ENCODE measurements at places on chromosomes 12 and 14.

GRCh38 chr14:61875483-61875882, 113.3 kb downstream of the SNAPC1 start:
- DNase-seq: no peak

GRCh38 chr14:104574978-104575583, 4.5 kb upstream of the C14orf180 start:
- DNase-seq: no peak

GRCh38 chr12:107027636-107028053, 40.7 kb upstream of the MTERF2 start:
- DNase-seq: no peak

GRCh38 chr12:122875590-122876220, 20.2 kb downstream of the VPS37B start:
- DNase-seq: no peak

- DNase-seq: no peak
These were observed 430.0 kb upstream of the SOX5 start for GRCh38 chr12:24379433-24379832.

DNA sequence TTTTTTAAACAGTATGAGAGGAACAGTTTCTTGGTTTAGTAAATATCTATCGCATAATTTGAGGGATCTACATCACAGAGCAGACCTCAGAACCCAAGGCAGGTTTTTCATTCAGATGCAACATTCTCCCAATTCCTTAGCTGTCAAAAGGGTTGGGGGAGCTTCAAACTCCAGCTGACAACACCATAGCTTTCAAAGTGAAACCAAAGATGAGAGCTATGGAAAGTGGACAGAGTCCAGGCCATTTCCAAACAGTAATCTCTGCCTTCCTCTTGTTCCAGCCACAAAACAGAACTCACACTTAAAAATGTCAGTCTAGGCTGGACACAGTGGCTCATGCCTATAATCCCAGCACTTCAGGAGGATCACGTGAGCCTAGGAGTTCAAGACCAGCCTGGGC, 87.8 kb downstream of the SPRING1 start:
- DNase-seq: no peak

GRCh38 chr12:116661341-116661740, 76.5 kb downstream of the SPRING1 start:
- no peak for DNase-seq

- no peak for DNase-seq
These were observed 115.4 kb downstream of the ZFP36L1 start for GRCh38 chr14:68677476-68677875.

- DNase-seq: no peak
These were observed 1.7 kb downstream of the PDE3A start for GRCh38 chr12:20370014-20370386.

DNA sequence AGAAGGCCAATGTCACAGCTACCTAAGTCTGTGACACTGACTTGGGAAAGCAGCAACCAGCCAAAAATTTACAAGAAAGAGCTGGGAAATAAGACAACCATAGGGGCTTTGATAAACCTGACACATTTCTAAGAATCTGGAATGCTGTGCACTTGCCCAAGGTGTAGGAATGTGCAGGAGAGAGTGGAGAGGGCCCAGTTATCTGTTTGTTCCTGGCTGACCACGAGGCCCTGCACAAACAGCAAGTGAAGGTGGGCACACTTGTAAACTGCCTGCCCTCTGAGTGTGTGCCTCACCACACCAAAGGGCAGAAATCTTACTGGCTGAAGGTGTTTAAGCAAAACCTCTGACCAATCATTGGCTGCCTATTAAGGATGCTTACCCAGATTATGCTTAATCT, 27.3 kb downstream of the DLK1 start:
- no peak for DNase-seq

DNA sequence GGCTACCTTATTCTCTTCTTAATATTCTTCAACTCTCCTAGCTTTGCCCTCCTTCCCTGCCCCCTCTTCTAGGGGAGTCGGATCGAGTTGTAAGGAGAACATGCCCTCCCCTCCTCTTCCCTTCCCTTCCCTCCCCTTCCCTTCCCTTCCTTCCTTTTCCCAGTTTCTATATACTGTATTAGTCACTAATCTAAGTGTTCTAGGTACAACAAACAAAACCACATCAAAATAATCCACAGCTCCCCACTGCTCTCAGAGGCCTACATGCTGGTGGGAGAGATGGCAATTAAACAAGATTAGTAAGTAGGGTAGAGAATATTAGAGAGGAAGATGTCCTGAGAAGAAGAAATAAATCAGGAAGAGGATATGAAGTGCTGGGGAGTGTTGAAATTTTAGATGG, 119.9 kb upstream of the PZP start:
- DNase-seq: no peak

- DNase-seq: no peak
These were observed 144.0 kb downstream of the SYT1 start for GRCh38 chr12:79008591-79008990.

GRCh38 chr12:130847112-130847511, 8.1 kb upstream of the STX2 start:
- no peak for DNase-seq

DNA sequence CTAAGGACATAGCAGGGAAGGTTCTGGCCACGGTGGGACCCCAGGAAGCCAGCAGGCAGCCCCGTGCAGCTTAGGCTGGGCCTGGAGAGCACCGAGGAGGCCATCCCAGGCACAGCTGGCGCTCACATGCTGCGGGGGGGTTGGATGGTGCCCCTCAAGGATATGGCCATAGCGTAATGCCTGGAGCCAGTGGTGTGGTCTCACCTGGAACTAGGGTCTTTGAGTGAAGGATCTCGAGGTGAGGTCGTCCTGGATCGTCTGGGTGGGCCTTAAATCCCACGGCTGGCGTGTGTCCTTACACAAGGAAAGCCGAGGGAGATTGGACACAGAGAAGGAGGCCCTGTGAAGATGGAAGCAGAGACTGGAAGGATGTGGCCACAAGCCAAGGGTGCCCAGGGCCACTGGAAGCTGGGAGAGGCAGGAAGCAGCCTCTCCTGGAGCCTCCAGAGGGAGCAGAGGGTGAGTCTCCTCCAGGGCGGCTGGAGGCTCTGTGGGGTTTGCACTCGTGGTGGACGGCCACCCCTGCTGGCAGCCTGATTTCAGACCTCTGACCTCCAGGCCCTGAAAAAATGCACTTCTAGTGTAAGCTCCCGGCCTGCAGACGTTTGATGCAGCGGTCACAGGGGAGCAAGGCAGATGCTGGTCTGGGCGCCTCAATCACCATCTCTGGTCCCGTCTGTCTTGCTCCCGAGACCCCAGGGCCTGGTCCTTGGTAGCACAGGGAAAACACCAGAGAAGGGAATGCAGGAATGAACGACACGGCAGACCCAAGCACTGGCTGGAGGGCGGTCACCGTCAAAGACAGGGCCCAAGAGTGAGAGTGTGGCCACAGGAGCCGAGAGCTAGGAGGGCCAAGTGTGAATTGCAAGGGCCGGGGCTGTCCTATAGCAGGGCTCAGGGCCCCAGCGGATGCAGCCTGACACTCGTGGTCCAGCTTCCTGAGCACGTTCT, 218.6 kb downstream of the KIF26A start:
- no peak for DNase-seq

- DNase-seq: peak; percentile 5
These were observed 221.8 kb upstream of the SSTR1 start for GRCh38 chr14:37985826-37986470.

DNA sequence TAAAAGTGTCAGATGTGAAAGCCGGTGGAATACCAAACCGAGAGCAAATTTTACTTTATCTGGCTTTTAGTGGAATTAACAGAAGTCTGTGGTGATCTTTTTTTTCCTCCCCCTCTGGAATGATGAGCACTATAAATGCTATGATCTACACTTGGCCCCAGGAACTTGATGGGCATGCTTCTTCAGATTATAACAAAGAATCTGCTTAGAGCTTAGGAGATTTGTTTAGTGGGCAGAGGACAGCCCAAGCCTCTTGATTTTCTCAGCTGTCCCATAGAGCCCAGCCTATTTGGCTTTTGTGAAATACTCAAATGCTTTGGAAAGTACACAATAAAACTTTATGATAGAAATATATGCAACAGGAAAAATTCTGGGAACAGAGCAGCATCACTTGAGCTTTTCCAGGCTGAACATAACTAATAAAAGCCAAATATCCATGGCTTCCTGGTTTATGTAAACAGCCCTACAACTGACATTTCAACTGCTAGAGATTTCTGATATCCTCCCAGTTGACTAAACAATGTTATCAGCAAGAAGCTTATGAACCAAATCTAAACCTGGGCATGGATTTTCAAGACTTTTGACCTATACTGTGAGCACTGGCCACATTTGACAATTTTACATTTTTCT, 149.6 kb downstream of the PLXNC1 start:
- no peak for DNase-seq

DNA sequence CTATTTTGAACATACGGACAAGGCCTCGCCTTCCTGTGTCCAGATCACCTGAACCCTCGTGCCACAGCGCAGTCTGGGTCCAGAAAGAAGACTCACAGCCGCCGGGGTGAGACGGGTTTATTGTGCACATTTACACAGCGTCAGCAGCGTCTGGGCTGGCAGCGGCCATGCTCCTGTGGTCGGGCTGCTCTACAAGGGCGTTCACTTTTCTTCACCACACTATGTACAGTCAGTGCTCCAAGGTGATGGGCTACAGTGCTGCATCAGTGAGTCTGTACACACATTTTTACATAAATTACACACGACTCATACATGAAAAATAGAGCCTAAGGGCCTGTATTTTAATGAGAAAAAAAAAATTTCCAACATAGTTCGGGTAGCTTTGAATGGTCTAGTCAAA, 18.0 kb downstream of the ZFYVE21 start:
- no peak for DNase-seq

- DNase-seq: no peak
These were observed 2.5 kb downstream of the AJUBA start for GRCh38 chr14:22979748-22980392.

DNA sequence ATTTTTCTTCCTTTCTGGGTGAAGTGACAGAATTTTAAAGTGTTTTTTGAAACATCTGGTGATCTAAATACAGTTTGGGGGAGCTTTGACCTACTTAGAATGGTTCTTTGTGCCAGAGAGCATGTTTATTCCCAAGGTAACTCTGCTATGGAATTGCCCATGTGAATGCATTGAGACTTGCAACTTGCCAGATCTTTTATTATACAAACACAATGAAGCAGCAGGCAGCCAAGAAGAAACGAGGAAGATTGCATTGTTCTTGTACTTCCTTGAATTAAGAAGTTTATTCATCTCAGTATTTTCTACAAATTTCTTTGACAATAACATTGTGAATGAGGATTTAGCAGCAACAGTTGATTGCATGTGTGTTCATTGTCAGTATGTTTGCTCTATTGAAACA, 55.5 kb downstream of the FGD4 start:
- no peak for DNase-seq

DNA sequence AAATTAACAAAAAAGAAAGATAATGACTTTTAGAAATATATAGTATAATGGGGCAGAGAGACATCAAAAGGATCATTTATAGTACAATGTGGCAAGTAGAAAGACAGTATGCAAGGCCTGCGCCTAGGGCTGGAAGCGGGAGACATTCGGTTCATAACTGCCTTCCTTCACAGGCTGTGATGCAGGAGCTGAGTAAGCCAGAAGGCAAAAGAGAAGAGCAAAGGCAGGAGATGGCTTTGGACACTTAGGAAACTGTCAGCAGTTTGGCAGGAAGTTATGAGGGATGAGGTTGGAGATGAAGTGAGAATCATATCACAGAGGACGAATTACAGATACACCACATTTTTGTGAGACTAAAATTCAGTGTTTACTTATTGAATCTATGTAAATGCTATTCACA, 97.8 kb downstream of the EPS8 start:
- DNase-seq: no peak

- DNase-seq: no peak
These were observed 379.3 kb downstream of the RAD51B start for GRCh38 chr14:68198713-68199495.

DNA sequence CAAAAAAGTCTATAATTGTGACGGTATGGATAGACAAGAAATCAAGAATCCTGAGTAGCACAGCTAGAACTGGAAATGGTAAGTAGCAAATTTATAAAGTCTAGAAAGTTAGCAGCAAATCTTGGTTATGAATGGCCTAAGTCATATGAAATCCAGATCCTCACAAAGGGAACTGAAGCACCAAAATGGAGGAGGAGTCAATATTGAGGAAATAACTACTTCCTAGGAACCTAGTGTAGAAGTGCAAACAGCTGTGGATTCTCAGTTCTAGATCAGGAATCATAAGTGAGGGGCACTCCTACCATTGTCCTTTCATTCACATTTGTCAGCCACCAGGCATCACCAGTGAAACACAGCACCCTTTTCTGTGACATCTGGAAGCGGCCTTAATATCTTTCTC, 202.2 kb upstream of the DCN start:
- DNase-seq: no peak

DNA sequence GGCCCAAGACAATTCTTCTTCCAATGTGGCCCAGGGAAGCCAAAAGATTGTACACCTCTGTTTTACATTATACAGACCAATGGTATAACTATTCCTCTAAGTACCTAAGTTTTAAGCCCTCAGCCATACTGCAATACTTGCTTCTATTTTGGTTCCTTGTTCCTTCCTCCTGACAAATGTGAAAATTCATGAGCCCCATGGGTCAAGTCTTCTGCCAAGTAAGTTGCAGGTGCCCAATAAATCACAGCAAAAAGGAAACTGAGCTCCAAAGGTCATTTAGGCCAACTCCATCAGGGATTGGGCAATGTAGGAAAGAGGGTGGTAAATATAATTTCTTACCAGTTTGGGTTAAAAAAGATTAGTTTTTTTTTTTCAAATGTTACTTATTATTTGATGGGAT, 57.7 kb upstream of the NPFF start:
- DNase-seq: no peak

GRCh38 chr14:105178868-105179140, 2.3 kb downstream of the NUDT14 start:
- no peak for DNase-seq

Measured in NCI-H1930 (cell line).